ENCODE measurements at places on chromosomes 1 and 21.

GRCh38 chr21:16312321-16312720, 582.5 kb downstream of the USP25 start:
- no peak for DNase-seq

DNA sequence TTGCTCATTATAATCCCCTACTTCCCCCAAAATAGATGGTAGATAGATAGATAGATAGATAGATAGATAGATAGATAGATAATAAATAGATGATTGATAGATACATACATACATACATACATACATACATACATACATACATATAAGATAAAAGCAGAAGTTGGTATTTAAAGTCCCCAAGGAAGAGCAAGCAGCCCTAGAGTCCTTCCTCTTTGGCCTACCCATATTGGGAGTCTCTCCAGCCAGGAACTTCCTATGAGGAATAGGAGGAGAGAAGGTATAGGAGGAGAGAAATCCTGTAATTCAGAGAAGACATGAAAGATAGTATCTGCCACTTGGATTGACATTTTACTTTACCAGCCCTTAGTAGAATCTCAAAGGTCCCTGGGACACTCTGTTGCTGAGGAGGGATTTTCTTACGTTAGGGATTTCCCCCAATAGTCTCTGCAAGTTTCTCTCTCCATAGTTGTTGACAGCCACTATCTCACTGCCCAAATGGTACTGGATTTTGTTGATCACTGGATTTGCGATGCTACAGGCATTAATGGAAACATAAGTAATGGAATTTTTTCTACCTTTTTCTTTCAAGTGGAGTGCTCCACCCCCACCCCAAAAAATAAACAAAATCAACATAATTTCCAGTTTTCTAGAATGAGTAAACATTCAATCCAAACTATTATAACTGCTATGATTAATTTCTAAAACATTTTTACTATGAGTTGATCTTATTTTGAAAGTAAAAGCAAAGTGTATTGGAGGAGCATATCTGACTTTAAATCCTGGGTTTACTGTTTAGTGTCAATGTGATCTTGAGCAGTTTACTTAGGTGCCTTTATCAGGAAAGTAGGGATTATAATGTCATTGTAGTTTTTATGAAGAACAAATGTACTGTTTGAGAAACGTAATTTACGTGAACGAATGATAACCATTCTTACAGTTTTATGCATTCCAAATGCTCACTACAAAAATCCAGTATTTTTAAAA, 93.2 kb upstream of the TNFSF4 start:
- DNase-seq, result no peak

GRCh38 chr1:170162459-170163246, 16.9 kb downstream of the NTMT2 start:
- no peak for DNase-seq

DNA sequence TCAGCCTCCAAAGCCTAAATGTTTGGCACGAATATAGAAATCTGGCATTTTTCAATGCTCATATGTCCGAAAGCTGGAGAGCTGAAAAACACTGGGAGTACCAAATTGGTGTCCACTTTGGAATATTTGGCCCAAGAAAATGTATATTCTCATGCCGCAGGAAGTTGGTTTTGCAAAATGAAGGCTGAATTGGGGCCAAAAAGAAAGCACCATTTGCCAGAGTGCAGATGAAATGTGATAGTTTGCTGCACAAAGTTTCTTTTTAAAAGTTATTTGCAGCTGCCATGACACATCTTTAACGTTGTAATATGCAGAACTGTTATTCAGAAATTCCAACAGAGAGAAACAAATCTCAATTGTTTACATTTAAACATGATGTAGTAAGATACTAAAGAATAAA, 124.2 kb upstream of the LYPLAL1 start:
- DNase-seq, result no peak

DNA sequence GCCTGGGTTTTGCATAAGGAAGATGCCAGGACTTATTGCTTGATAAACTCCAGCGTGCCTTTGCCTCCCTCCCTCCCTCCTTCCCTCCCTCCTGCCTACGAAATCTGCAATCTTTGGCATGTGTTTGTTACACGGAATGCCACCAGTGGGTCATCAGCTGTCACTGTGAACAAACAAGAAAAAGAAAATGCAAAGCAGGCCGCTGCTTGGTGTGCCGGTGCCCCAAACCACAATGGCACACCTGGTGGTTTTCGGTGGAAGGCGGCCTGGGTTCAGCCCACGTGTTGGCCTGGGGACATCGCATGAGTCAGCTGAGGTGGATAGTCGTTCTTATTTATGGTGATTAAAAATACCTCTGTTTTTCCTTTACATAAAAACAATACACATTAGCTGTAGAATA, 16.3 kb upstream of the IFNLR1 start:
- no peak for DNase-seq

DNA sequence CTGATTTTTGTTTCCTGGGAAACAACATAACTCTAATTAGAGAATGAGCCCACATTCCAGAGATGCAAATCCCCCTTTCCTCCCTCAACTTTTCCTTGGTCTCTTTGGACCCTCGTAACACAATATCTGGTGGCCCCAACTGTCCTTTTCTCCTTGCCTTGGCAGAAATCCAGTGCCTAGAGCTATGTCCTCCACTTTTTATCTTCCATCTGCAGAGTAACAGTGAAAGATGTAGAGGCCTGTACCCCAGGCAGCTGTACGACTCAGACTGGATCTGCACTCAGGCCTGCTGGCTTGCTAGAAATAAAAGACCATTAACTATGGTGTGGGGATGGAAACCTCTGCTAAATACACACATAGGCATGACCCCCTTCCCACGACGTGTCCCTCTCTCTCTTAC, 72.0 kb downstream of the WARS2 start:
- no peak for DNase-seq

GRCh38 chr1:204503913-204504519, 9.4 kb upstream of the PIK3C2B start:
- DNase-seq, result no peak

- DNase-seq, result no peak
Observed at GRCh38 chr1:159015440-159015909, 5.8 kb downstream of the IFI16 start.

GRCh38 chr1:201265756-201266155, 17.6 kb upstream of the PKP1 start:
- DNase-seq, result no peak

DNA sequence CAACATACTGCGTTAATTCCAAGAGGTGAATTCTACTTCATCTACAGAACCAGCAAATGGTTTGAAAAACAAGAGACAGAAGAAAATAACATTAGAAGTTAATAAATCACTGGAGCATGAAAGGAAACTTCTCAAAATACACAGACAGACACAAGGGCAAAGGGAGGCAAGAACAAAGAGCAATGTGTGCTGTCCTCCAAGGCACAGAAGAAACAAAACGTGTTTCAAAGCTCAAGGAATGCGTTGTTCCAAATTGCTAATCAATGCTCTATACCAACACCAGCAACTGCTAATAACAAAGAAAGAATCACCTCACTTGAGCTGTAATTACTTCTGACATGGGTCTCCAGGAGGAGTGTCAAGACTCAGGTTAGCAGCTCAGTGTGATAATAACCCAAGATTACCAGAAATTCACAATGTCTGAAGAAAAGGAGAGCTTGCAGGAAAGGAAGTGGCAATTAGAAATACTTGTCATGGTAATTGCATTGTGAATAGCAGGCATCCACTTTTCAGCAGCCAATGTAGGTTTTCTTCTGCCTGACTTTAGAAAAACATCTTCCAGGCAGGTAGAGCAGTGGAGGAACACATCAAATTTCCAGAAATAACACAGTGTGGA, 175.4 kb downstream of the SEC16B start:
- no peak for DNase-seq

DNA sequence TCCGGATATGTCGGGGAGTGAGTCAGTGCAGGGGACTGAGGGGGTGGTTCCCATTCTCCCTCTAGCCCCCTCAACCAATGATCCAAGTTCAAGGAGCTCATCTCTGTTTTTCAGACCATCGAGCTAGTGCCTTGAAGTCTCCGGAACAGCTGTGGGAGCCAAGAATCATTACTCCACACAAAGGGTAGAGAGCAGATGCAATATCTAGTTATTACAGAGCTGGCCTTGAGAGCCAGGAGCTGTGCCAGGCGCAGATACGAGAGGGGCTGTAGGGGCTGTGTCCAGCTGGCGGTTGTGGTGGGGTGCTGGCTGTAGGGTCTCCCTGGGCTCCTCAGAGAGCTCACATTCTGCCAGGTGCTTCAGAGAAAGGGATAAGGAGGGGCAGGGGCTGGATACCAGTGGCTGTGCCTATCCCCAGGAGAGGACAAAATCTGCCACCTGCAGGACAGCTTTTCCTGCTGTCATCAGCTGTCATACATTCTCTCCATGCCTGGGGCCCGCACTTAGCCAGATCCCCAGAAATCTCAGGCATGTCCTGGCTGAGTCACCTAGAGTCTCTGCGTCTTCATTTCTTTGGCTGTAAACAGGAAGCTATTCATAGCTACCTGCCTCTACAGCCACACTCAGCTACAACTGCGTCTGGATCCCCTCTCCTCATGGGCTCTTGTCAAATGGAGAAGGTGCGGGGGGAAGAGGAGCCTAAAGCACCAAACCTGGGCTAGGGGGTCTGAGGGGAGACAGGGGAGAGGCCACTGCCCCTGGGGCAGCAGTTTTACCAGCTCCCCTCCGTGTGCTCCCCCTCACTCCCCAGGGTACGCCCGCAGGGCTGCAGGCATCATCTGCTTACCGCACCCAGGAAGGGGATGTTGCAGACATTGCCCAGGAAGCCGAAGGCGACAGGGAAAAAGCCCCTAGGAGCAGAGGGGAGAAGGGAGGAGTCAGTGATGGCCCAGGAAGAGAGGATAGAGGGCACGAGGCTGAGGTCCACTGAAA, 2.4 kb upstream of the KISS1 start:
- DNase-seq, result no peak

DNA sequence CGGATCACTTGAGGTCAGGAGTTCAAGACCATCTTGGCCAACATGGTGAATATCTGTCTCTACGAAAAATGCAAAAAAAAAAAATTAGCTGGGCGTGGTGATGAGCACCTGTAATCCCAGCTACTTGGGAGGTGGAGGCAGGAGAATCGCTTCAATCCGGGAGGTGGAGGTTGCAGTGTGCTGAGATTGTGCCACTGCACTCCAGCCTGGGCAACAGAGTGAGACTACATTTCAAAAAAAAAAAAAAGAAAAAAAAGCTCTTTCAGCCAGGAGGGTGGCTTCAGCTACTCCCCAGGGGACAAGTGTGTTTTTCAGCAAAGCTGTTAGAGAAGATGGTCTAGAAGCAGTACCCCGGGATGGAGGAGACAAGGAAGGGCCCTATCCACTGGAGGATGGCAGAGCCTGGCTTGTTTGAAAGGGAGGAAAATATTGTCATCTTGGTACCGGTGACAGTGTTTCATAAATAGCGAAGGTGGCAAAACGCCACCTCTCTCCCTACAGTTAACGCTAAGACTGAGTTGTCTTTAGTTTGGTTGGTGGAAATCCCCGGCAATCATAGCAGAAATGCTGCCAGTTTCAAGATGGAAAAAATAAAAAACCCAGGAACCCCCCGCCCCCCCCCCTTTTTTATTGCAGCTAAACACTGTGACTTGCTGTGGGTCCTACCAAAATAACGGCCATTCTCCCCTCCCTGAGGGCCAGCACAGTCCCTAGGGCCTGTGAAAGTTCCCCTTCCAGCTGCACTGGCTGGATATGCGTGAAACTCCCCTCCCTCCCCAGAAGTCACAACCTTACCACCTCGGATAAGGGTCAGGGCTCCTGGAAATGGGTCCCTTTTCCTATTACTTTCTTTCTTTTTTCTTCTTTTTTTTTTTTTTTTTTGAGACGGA, 3.5 kb downstream of the PIK3CD start:
- DNase-seq, result no peak

GRCh38 chr1:14880456-14881316, 272.9 kb upstream of the TMEM51 start:
- no peak for DNase-seq
